NCI-H187 (cell line): ENCODE measurements at places on chromosomes 6 and 20.

DNA sequence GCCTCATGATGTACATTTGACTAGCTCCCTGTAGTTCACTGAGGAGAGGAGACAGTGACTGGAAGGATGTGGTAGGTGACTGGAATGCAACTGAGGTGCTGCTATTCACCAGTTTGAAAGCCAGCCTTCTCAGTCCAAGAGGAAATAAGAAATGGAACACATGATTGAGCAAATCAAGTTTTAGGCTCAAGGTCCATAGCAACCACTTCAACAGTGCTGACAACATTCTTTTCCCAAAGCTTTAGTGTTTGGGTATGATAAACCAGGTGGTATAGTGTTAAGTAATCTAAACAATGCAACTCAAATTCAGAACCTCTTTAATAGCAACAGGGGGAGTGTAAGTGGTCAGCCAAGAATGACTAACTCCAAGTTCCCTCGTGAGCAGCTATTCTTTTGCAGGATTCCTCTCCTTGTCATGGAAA, 9.2 kb downstream of the ZHX3 start:
- DNase-seq, result no peak

GRCh38 chr6:24010133-24010532, 115.9 kb upstream of the NRSN1 start:
- DNase-seq, result no peak

DNA sequence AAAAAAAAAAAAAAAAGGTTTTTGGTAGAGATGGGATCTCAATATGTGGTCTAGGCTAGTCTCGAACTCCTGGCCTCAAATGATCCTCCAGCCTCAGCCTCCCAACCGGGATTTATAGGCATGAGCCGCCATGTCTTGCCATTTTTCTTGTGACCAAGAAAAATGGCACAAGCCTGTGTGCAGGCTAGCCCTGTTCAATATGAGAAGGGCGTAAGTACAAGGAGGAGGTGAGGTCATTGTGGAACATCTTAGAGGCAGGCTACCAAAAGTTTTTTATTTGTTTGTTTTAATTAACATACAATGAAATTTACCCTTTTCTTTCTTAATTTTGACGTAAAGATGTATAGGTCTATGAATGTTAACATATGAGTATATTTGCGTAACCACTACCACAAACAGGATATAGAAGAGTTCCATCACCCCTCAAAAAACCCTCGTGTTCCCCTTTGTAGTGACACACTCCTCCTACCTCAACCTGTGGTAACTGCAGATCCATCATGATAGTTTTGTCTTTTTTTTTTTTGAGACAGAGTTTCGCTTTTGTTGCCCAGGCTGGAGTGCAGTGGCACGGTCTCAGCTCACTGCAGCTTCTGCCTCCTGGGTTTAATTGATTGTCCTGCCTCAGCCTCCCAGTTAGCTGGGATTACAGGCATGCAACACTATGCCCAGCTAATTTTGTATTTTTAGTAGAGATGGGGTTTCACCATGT, 28.3 kb upstream of the KIF3B start:
- DNase-seq, result no peak

DNA sequence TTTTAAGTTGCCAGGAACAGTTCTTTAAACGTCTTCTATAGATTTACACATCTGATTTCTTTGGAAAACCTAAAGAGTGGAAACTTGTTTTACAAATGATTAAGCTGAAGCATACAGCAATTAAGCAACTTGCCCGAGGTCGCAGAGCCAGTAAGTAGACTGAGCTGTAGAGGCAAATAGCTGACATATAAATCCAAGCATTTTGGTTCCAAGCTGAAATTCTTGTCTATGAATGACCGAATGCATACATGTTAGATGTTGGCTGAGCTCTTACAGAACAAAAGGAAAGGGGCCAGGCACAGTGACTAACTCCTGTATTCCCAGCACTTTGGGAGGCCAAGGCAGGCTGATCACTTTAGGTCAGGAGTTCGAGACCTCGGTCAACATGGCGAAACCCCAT, 101.8 kb upstream of the SGK1 start:
- no peak for DNase-seq

- DNase-seq, result no peak
Observed at GRCh38 chr6:80519811-80520594, 413.5 kb downstream of the BCKDHB start.

- no peak for DNase-seq
Observed at GRCh38 chr20:61389077-61389476, 137.0 kb downstream of the CDH4 start.

DNA sequence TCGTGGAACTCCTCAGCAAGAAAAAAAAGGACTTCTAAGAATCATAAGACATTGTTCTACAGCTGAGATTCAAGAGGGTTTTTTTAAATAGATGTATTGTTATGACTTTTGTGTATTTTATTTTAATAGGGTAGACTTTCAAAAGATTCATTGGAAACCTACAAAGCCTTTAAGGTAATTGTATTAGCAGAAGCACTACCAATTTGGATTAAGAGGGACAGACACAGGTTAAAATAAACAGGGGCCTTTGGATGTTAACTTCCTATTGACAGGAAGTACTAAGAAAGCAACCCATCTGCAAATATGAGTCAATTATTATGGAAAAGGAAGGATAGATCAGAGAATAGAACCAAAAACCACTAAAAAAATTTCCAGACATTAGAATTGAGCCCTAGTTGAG, 153.5 kb downstream of the HDGFL1 start:
- DNase-seq, result no peak

- no peak for DNase-seq
Observed at GRCh38 chr6:68716620-68717019, 81.5 kb downstream of the ADGRB3 start.

DNA sequence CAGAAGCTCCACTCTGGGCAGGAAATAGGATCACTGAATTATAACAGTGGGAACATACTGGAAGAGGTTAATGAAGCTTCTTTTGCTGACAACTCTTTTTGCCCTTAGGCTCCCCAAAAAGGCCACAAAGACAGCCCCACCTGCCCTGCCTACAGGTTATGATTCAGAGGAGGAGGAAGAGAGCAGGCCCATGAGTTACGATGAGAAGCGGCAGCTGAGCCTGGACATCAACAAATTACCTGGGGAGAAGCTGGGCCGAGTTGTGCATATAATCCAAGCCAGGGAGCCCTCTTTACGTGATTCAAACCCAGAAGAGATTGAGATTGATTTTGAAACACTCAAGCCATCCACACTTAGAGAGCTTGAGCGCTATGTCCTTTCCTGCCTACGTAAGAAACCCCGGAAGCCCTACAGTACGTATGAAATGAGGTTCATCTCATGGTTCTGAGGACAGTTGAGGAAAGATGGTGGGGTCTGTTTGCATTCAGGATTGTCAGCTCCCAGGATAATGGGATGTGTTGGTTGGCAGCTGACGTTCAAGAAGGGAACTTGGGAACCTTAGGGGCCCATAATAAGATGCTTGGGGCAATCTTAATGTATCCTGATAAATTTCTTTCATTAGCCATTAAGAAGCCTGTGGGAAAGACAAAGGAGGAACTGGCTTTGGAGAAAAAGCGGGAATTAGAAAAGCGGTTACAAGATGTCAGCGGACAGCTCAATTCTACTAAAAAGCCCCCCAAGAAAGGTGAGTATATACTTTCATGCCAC, 11.5 kb downstream of the BRD2 start:
- no peak for DNase-seq

DNA sequence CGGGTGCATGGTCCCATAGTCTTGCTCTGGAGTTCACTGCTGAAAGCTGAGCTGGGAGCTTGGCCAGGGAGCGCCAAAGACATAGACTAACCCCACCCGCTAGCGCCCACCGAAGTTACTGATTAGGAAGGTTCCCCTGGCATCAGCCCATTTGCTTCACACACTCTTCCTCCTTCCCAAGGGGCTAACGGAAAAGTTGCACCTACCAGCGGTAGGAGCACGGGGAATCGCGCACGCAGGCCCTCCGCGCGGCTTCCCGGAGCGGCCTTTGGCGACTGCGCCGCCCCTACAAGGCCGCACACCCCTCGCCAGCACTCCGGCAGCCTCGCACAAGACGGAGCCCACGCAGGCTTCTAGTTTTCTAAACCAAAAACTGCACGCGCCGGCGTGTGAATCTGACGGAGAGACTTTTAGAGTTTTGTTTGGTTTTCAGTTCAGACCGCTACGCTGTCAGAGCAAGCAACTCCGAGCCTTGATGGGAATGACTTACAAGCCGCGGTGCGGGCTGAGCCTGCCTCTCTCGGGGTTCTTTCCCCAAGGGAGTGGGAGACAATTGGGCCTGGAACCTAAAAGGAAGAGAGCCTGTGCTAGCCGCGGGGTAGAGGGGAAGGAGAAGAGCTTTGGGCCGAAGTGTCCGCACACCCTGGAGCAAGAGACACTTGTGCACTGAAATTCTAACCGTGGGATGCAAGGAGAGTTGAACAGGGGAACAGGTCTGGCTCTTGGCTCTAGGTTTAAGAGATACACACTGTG, 891 bp upstream of the POU3F2 start:
- DNase-seq, result no peak

- DNase-seq, result no peak
Observed at GRCh38 chr6:64012351-64013001, 376.9 kb downstream of the PHF3 start.

GRCh38 chr20:50746138-50746940, 15.0 kb downstream of the PARD6B start:
- DNase-seq, result no peak

GRCh38 chr20:50111829-50112495, 988 bp downstream of the UBE2V1 start:
- DNase-seq, result no peak

GRCh38 chr20:8104252-8104651, 27.8 kb upstream of the PLCB1 start:
- DNase-seq, result no peak

DNA sequence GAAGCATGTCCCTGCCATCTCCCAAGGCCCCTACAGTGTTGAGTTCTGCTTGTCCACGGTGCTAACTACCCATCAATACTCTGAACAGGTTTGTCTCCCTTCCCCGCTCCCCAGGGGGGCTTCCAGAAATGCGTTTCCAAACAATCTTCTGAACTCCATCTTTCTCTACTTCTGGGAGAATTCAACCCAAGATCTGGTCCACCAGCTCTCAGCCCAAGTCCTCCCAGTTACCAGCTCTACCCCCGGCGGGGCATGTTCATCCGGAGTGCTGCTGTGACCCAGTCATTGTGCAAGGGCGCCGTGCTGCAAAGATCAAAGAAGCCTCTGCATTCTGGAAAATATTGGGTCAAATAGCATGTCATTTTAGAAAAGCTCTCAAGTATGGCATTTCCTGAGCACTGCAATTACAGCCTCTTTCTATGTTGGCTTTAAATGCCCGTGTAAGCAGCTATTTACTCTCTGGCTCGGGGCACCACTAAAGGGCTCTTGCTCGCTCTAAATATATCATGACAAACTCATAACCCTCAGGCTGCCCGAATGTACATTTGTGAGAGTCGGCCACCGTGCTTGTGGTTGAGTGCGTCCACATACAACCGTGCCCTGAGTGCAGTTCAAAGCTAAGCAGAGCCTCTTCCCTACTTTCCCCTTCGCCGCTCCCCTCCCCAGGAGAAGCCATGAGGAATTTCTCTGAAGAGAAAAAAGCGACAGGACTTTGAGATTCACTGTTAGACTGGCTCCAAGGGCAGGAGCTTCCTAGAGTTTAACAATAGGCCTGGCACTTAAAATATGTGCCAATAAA, 71.6 kb downstream of the BANF2 start:
- no peak for DNase-seq

DNA sequence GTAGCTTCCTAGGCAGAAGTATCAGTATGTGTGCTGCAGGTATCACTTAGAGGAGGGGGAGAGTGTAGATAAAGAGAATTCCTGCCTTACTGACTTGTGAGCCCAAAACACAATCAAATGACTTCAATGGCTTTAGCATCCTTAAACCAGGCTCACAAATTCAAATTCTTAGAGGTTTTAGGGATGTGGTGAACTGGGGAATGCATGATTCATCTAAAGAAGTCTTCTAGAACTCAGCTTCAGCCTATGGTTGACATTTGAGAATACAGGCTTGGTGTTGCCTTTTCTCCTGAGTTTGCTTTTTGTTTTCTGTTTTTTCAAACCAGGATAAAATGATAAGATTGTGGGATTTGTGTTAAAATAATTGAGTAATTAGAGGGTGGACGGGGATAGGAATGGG, 14.4 kb downstream of the SNRPC start:
- no peak for DNase-seq

GRCh38 chr6:158607411-158608170, 37.0 kb downstream of the DYNLT1 start:
- no peak for DNase-seq

DNA sequence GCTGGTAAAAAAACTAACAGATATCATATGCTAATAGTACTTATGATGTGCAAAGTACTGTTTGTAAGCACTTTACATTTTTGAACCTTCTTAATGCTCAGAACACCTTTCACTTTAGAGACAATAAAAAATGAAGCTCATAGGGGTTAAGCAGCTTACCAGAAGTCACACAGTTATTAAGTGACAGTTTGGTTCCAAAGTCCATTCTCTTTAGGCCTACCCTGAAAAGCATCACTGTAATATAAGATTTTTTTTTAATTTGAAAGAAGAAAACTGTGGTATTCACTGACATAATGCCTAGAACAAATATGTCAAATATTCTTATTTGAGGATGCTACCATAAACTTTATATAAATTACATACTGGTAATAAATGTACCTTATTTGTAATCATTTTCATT, 127.6 kb upstream of the RUNX2 start:
- DNase-seq, result no peak

DNA sequence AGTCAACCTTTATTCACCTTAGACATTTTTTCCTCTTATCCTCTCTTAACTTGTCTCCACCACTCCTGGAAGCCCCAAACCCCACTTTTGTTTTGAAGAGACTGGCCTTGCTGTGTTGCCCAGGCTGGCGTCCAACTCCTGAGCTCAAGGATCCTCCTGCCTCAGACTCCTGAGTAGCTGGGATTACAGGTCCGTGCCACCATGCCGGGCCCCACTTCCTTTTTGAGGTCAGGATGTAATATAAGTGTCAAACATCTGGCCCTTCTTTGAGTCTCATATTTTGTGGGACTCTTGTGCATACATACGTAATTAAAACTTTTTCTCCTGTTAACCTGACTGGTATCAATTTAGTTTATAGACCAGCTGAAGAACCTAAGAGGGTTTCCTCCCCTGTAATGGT, 1.4 kb upstream of the CDK19 start:
- no peak for DNase-seq

- DNase-seq, result no peak
Observed at GRCh38 chr6:37382994-37383765, 29.4 kb downstream of the RNF8 start.

DNA sequence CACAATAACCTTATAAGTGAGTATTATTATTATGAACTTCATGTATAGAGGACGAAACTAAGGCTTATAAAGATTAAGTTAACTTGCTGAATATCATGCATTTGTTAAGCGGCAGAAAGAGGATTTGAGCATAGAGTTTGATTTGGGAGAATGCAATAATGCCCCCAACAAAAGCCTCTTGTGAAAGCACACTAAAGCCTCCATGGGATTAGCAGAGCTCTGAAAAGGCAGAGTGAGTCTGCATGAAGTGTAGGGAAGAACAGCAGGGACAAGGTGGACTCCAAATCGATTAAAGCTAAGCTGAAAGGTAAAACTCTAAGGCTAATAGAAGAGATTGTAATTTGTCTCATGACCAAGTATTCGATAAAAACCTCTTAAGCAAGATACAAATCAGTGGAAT, 100.3 kb downstream of the SH3BGRL2 start:
- no peak for DNase-seq
